ENCODE measurements at places on chromosomes 1 and 21.
A peak's percentile ranks its signal among the peaks of the same experiment; 100 is the strongest.

DNA sequence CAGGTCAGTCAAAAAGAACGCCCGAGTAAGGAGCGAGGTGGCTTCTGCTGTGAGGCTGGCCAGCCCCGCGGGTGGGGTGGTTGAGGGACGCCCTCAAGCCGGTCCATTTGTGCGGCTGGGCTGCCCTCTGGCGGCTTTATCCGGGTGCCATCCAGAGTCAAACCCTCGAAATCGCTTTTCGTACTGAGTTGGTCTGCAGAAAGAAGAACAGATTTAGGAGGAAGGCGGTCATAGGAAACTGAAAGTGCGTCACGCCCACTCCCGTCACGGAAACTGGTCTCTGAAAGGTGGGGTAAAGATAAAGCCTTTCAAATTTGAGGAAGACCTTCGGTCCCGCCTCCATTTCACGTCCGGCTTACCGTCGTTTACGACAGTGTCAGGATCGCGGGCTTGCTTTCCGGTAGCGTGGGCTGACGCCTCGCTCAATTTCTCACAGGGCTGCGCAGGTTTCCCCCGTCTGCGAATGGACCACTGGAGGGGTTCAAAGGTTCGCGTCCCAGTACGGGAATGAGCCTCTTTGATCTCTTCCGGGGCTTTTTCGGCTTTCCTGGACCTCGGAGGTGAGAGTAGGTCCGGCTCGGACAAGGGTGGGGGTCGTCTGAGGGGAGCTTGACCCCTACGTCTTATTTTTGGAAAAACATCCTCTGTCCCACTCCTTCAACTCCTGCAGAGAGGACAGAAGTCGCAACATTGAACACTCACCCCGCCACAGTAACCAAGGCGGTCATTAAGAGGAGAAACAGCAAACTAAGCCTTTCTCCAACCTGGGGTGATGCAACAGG, at the start of gene HAX1:
Gene HAX1 (plus strand): TSS at position 413 of the 782 bp plus-strand sequence. CDS start 95 bp downstream, at position 508.
- peak; percentile 89 for DNase-seq

- no peak for DNase-seq
These were observed 16.9 kb upstream of the BTG2 start for GRCh38 chr1:203288400-203288799.

GRCh38 chr1:228938537-228938901, 203.2 kb downstream of the RHOU start:
- no peak for DNase-seq

DNA sequence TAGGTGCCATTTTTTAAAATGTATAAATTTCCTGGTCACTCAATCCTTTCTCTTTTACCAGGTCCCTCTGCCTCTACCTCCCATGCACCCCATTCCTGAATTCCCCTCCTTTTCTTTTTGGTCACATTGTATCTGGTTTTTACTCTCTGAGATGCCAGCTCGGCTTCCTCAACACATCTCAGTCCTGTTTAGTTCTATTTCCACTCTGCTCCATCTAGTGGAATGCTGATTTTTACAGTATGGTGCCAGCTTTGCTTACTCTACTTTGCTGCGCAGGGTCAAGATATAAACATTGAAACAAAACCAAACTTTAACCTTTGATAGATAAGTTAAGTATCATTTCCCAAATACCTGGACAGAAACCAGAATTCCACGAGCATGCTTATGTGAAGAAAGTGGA, 96.0 kb downstream of the ESRRG start:
- no peak for DNase-seq

GRCh38 chr1:102550729-102551384, 554.1 kb upstream of the OLFM3 start:
- DNase-seq = no peak

DNA sequence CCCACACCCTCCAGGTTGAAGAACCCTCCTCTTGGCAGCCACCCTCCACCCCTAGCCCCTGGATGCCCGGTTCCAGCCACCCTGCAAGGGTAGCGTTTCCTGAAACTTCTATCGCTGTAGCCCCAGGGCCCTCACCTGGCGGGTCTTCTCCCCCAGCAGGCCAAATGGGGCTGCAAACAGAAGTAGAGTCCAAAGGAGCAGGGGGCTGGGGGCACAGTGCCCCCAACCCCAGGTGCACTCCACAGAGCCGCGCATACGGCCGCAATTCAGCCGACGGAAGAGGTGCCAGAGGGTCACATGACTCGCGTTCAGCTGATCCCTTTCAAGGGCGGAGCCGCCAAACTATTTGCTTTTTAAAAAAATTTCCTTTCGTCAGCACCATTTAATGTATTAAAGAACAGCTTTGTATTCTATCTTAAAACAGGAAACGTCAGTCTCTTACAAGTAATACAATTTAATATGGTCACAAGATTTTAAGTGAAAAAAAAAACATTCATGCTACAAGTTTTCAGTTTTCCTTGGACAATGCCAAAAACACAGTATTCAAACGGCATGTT, at the start of gene GLMP:
Gene GLMP (minus strand): TSS at position 289 of the 557 bp plus-strand sequence. CDS start 34 bp downstream, at position 255.
- DNase-seq = no peak

DNA sequence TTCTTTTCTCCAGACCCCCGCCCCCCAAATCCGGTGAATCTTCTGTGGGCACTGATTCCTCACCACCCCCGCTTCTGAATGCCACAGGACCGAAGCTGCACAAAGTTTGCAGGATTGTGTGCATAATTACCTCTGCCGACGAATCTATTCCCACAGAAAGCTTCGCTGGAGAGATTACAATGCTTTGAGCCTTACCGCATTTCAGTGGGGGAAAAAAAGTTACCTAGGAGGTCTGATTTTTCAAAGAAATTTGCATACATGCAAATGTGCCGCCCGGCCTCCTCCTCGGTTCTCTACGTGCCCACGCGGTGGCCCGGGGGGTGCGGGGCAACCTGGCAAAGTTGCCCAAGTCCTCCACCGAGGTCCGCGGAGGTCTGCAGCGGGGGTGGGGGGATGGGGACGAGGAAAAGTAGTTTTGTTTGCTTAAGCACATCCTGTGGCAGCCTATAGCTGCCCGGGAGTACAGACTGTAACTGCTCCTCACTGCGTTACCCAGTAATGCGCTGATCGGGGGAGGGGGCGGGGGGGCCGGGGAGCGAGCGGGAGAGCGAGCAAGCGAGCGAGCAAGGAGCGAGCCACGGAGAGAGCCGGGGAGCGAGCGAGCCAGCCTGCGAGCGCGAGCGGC, 563 bp upstream of the NFIA start:
- DNase-seq = no peak

- no peak for DNase-seq
These were observed 69.8 kb upstream of the HSPA13 start for GRCh38 chr21:14452727-14453241.

- no peak for DNase-seq
These were observed 206.3 kb downstream of the PDE4B start for GRCh38 chr1:65998763-65999583.

GRCh38 chr1:160358073-160358472, 8.8 kb upstream of the NHLH1 start:
- DNase-seq = no peak

GRCh38 chr21:38321568-38321967, 64.8 kb downstream of the KCNJ15 start:
- no peak for DNase-seq

DNA sequence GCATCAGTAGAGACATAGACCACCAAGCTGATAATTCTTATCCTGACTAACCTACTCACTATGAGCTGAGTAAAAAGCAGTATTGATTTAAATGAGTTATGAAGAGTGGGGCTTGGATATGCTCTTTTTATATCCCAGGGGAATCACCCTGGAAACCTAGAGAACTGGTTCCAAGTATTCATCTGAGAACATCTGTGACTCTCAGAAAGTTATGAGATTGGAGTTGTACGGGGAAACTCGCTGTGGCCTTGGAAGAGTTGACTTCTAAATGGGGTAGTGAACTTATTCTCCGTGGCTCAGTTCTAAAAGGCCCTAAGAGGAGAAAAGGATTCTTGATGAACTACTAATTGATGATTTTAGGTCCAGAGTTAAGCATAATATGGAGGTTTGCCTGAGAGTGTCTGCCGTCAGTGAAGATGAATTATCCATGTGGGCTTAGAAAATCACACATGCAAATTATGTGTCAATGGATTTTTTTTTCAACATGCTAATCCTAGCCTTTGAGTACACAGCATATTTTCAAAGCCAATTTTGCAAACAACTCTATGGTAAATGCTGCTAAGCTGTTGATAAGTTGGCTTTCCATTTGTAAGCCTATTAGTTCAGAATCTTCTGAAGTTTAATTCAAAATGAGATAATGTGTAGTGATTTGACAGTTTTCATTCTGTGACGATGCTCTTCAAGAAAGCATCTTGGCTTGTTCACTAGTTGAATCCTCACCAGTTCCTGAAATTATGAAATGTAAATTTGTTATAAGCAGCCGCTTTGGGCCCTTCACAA, 122.7 kb downstream of the FGGY start:
- no peak for DNase-seq
